Activated CD4-positive, CD25-positive, alpha-beta regulatory T cell treated with anti-CD3 and anti-CD28 coated beads, Interleukin-2, amount 50 U/mL, for 24 hours (primary cell): ENCODE measurements at places on chromosomes 2 and 18.

DNA sequence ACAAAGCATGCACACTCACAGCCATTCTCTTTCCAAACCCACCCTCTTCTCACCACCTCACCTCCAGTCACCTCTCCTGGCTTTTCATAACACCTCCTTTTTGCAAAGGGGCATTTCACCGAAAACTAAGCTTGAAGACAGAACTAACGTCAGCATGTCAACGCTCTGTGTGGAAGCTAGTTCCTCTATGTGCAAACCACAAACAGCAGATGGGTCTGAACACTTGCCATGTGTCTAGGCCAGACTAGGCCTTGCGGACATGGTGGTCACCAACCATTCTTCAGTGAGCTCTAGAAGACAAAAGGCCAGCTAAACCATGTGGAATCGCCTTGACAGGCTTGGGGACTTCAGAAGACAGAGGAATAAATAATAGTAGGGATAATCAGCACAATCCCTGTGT is 148.5 kb downstream of the TXNL1 start:
- ATAC-seq, result no peak

DNA sequence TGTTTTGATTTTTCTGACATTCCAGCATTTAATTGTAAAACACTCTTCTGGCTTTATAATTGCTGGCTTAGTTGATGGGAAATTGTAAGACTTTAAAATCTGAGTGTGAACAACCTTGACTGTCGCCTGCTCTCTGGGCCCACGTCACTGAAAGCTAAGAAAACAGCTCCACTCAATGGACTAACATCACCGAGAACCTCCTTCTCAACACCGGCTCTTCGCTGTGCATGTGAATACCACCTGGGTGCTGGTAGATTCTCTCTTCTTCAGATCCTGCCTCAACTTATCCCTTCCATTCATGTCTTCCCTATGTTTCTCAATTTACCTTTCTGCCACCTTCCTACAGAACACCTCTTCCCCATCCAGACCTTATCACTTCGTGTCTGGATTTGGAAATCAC is 523.1 kb upstream of the ID2 start:
- no peak for ATAC-seq

DNA sequence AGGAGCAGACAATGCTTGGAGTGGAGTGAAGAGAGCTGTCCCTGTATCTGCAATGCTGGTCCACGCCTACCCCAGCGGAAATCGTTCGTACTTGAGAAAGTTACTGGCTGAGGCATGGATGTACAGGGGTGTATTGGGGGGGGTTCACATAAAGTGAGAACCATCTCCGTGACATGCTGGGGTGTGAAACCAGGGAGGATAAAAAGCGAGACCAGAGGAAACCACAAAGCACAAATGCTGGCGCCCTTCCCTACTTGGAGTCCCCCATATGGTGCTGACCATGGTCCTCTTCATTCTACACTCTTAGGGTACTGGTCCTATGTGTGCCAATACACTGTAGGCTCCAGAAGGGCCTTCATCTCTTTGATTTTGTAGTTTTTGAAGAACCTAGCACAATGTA is 244.1 kb downstream of the L3MBTL4 start:
- ATAC-seq, result no peak

DNA sequence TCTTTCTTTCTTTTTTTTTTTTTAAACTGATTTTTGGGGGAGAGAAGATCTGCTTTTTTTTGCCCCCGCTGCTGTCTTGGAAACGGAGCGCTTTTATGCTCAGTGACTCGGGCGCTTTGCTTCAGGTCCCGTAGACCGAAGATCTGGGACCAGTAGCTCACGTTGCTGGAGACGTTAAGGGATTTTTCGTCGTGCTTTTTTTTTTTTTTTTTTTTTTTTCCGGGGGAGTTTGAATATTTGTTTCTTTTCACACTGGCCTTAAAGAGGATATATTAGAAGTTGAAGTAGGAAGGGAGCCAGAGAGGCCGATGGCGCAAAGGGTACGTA is 587 bp downstream of the MEIS1 start:
- no peak for ATAC-seq

DNA sequence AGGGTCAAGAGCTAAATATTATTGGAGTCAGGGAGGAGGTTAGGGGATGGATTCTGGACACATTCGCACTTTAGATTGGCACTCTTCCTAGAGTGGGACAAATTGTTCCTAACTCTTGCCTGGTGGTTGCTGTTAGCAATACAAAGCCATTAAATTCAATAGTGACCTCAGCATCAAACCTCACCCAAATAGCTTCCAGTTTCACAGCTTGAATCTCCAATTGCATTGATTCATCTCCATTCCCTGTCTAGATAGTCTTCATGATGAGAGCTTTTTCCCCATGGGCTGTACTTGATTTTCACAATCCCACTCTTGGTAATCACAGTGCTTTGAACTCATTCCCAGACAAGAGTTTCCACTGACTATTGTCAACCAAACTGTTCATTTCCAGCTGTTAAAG is 585.9 kb upstream of the SYT4 start:
- ATAC-seq, result no peak

- no peak for ATAC-seq
These were observed 15.8 kb downstream of the ATG4B start for GRCh38 chr2:241653210-241653750.

GRCh38 chr18:31484461-31484860 is 13.5 kb upstream of the DSG2 start:
- no peak for ATAC-seq

- ATAC-seq, result no peak
These were observed 80.1 kb downstream of the CYBRD1 start for GRCh38 chr2:171602352-171602751.

- ATAC-seq, result peak; percentile 47
These were observed 28.6 kb downstream of the EPG5 start for GRCh38 chr18:45938488-45938935.

DNA sequence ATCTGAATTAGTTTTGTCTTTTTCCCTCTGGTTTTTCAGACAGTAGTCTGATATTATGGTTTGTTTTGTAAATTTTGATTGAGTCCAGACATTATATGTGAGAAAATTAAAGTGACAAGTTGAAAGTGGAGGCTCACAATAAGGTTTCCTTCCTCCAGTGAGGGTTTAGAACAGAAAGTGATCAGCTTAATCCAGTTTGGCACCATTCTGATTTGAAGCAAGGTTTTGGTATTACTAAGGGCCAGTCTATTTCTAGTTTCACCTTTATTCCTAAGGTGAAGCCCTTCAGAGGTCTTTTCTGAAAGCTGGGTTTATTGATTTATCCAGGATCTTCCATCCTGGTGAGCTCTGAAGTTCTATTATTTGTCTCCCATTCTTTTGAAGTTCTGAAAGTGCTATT is 68.7 kb downstream of the CDC42EP3 start:
- peak; percentile 45 for ATAC-seq

GRCh38 chr18:8741117-8741516 is 35.8 kb downstream of the MTCL1 start:
- ATAC-seq, result no peak

DNA sequence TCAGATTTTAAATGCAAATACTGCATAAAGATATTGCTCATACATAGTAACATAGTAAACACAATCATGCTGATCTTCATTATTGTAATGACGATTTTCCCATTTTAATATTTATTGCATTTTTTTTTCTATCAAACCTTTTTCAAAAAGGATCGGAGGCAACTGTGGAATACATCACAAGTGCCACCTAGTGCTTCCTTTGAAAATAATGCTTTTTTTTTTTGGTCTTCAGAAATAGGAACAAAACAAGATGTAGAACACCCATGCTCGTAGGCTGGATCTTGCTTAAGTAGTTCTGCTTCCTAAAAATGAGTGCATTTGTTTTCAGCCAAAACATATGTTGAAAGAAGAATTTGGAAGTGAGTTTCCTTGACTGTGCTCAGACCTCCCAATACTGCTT is 35.7 kb upstream of the GPR155 start:
- no peak for ATAC-seq

- ATAC-seq, result no peak
These were observed 165.1 kb downstream of the FMNL2 start for GRCh38 chr2:152499896-152500735.

DNA sequence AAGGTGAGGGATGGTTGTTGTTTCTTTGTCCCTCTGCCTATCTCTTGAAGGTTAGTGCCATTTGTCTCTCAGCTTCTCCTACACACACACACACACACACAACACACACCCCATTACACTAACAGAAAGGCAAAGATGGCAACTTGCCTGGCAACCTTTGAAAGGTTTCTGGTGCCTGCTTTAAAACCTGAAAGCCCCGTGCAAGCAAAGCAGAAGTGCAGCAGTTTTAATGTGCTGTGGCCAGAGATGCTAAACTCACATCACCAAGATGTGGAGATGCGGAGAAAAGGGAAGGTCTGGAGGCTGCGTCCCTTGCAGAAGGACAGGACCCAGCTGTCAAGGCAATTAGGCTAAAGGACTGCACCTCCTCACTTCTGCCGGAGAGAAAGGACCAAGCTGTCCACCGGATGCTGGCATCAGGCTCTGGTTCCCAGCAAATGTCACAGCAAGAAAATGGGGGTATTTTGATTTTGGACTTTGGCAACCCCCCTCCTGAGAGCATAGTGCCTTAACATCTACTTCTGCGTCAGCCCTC is 196.4 kb downstream of the ARL4C start:
- no peak for ATAC-seq

DNA sequence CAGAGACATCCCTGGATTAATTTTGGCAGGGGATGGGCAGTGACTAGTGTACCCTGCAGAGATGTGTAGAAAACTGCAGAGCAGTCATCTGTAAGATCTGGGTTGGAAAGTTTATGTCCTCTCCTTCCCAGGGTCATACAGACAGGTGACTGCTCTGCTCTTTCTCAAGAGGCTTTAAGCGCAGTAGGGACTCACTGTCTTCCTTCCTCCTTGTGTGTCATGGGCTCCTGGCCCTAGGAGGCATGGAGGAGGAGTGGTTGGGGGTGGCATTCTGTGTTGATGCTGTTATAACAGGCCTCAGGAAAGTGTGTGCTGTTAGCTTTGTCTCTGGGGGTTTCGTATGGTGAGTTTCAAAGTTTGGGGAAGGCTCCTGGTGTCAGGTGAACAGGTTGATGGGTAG is 130.5 kb upstream of the MGAT5 start:
- ATAC-seq, result no peak

DNA sequence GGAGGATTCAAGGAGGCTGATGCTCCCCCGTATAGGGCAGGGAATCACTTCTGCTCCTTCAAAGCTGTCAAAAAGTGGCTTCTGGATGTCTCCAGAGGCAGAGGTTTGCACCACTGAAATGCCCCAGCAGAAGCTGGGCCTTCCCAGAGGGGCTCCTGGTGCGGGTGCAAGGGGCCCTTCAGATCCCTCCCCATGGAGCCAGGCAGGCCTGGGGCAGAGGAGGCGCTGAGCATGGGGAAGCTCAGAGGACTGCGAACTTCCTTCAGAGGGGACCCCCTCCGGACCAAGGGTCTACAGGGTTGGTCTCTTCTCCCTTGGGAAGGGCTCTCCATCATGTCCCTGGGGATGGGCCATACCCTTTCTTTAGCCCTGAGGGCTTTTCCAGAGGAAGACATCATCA is 341.2 kb downstream of the DYSF start:
- ATAC-seq, result no peak

GRCh38 chr2:22944143-22944542 is 440.8 kb upstream of the KLHL29 start:
- ATAC-seq, result no peak

DNA sequence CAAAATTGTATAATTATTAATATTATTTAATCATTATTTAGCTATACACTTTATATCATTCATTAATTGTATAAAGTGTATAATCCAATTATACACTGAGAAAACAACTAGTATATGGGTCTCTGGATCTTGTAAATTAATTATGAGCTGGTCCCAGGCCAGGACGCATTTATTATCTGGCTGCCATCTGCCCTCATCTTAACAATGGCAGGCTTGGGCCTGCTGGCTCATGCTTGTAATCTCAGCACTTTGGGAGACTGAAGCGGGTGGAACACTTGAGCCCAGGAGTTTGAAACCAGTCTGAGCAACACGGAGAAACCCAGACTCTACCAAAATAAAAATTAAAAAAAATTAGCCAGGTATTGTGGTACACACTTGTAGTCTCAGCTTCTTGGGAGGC is 502.2 kb upstream of the NRXN1 start:
- ATAC-seq, result no peak

DNA sequence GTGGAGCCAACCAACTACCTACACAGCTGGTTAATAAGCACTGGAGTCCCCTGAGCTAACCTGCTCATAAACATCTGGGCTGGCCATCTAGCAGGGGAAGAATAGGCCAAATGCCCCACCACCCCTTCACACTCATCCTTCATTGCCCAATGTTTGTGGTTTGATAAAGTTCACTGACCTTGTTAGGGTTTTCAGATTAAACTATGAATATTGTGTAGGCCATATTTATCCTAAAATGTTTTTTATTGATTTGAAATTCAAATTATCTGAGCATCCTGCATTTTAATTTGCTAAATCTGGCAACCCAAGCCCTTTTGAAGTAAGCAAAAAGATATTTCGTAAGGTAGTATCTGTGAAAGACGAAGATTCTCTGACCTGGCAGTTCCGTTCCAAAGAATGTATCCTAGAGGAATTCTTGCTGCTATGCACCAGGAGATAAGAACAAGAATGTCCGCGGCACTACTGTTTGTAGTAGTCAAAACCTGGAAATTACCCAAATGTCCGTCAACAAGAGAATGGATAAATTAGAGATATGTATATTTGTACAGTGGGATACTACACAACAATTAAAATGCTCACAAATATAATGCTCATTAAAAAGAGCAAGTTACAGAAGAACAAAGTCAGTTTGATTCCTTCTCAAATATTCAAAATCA is 5.8 kb upstream of the TLK1 start:
- ATAC-seq, result no peak

- no peak for ATAC-seq
These were observed 223.5 kb downstream of the HRH4 start for GRCh38 chr18:24683925-24684324.

- ATAC-seq, result no peak
These were observed 144.5 kb downstream of the ANTXR1 start for GRCh38 chr2:69157441-69157840.

DNA sequence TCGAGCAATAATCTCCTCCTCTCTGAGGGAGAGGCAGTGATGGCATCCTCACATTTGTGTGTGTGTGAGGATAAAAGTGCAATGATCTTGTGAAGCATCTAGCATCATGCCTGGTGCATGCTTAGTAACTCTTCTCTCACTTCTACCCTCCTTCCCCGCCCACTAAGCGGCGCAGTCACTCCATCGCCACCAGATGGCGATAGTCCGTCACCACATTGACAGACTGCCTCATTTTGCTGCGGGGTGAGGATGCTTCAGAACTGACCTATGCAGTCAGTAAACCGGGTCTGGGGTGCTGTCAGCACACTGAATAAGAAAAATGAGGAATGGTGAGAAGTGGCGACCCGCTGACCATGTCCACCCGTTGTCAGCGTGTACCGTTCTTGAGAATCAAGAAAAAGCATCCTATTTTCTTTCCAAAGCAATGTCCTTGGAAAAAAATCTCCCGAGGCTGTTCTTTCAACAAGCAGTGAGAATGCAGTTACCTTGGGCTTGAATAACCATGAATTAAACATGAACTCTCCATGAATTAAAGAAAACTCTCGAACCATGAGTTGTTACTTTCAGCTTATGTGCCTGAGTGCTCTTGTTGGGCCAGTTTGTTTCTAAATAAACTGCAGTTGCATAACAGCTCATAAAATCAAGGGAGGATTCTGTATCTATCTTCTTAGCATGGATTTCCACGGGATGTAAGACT is 37.3 kb upstream of the TMEM177 start:
- peak; percentile 83 for ATAC-seq

- no peak for ATAC-seq
These were observed 96.2 kb downstream of the BARD1 start for GRCh38 chr2:214713080-214713830.
